Natural killer cell (primary cell): ENCODE measurements at places on chromosomes 16 and 17. TPM values are rescaled to one million over a fixed set of nuclear protein-coding genes. Genes with fewer than 3 reads are reported as not detected.

DNA sequence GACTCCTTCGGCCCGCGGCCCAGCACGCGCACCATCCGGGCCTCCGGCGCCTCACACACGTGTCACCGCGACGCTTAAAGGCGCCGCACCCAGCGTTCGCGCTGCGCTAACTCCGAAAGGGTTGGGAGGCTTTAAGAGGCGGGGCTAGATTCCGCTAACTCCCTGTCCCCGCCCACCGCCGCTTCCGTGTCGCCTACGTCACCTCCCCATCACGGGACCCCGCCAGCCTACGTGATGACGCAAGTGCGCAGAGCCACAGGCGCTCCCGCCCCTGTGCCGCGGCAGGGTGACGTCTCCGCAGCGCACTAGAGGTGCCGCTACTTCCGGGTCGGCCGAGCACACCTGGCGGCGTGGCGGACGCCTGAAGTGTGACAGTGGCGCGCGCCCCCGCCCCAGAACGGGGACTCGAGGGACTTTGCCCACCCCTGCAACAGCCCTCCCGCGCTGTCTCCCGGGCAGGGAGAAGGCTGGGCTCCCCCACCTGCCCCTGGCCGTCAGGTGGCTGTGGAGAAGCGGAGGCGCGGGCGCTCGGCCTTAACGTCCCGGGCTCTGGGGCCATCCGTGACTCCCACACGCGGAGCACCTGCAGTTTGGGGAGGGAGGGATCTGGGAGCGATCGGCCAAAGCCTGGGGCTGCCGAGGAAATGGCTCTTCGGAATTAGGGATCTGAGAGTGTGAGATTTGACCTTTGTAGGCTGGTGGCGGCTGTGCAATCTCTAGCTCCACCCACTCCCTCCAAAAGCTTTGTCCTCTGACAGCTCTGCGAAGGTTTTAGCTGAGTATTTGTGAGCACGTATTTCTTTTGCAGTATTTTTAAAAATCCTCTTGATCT, at the start of gene USP36:
Gene USP36, minus strand, starts transcription at position 35 of the 832 bp plus-strand sequence. CDS start 4,451 bp downstream, outside the sequence.
- DNase-seq: peak; percentile 100

GRCh38 chr16:4370151-4370550, 1.5 kb upstream of the VASN start:
- DNase-seq: no peak

- no peak for DNase-seq
Observed at GRCh38 chr16:50761267-50761666, 19.4 kb downstream of the CYLD start.

ASIC2 gene
- total RNA-seq: not detected

DNA sequence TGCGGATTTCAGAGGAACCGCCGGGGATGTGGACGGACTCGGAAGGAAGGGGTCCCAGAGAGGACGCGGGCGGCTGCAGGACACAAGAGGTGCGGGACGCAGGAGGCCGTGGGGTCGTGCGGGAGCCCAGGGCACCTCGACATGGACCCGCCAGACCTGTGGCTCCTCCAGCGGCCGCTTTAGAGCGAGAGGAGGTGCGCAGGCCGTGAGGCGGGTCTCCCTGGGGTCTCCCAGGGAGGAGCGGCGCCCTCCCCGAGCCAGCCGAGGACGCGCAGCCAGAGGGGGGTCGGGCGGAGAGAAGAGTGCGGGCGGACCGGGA, 6.8 kb upstream of the FLYWCH1 start:
- DNase-seq: peak; percentile 51

TP53TG3D gene
- total RNA-seq: 0.56 TPM

- no peak for DNase-seq
Observed at GRCh38 chr17:39563476-39563875, 44.2 kb downstream of the NEUROD2 start.

DNA sequence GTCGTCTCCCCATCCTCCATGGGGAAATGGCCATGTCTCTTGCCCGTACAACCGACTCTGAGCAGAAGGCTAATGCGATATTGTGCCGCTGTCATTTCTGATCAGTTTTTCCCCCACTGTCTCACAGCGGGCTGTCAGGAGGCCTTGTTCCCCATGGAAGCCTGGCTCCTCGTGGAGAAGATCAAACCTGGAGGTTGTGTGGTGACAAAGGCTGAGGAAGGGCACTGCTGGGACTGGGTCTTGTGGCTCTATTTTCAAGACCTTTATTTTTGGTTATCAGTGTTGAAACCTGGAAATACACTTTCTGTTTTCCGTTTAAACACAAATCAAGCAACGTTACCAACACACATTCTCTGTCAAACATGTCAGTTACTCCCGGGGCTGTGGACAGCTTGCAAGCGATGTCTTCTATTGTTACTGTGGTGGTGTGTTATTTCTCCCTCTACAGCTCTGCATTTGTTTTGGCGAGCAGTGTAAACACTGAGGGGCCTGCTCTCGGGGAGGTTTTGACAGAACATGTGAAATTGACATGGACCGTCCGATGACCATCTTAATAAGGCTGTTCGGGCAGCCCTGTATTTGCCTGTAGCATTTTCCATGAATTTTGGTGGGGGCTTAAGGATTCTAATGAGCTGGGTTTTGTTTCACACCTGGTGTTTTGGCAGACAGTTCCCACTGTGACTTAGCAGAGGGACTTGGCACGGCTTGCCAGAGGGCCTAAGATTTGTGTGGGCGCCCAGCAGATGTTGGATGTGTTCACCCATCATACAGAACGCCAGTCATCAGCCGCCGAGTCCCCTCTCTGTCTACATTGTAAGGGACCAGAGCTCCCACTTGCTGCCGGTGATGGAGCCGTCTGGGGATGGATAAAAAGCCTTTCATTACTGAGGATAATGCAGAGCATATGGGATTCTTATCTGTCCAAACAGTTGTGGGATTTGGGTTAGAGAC, 12.5 kb downstream of the RBFOX1 start:
- DNase-seq: no peak

PTGES3L gene
- total RNA-seq: 0.53 TPM

DNA sequence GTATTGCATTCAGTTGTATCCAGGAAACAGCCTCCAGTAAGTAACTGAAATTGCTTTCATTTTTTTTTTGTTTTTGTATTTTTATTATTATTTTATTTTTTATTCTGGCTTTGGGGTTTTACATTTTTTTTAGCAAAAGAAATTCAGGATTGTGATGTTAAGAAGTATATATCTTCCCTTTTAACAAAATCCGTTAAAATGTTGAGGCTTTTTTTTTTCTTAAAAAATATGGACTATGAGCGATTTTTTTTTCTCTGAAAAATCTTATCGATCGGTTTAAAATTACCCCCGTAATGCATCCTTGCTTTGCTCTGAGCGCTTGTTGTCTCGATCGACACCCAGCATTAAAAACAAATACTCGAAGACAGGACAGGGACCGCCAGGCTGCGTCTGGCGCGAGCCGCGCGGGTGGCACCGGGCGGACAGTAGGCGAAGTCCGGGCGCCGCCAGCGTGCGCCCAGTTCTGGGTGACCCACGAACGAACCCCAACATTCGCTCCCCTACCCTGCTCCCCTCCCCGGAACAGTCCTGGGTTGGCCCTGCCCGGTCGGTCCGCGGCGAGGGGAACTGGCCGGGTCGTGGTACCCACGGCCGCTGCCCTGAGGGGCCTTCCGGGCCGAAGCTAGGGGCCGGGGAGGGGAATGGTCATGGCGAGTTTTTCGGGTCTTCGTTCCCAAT, 482 bp downstream of the BAHCC1 start:
- DNase-seq: no peak
